Right ventricle myocardium superior (tissue), 1 donor: ENCODE measurements at places on chromosomes 5 and 9.

- no peak for DNase-seq
Measured at GRCh38 chr9:131669269-131670157, 70.4 kb downstream of the RAPGEF1 start.

DNA sequence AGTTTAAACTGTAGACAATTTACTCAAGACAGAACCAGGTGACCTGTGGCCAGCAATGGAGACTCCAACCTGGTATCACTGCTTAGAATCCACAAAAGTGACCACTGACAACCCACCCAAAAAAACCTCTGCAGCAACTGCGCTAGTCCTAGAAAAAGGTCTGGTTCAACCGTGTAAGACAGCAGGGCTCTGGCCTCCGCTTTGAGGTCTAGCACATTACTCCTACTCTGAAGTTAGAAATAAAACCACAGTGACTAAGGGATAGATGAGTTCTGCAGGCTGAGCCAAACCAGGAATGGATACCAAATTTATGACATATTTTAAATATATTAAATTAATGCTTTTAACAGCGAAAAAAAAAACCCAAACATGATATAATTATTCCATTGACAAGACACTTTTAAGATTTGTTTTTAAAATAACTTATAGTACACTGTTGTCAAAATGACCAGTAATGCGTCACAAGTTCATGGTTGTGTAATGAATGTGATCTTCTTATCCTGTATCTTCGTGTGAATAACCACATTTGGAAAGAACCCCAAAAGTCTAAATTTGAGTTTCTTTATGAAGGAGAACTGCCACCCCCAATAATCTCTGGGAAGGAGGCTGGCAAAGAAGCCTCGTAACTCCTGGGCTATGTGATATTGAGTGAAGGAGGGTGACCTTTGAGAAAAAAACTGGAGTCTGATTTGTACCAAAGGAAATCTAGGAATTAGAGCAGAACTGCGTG is 101.9 kb upstream of the SLC44A1 start:
- DNase-seq, result no peak

- DNase-seq, result no peak
Measured at GRCh38 chr5:103375863-103376591, 117.5 kb downstream of the MACIR start.

- DNase-seq, result no peak
Measured at GRCh38 chr9:75657015-75657414, 233.5 kb upstream of the PCSK5 start.

- no peak for DNase-seq
Measured at GRCh38 chr9:5846501-5846921, 13.6 kb upstream of the ERMP1 start.

- DNase-seq, result no peak
Measured at GRCh38 chr9:79641070-79641469, 69.3 kb downstream of the TLE4 start.

DNA sequence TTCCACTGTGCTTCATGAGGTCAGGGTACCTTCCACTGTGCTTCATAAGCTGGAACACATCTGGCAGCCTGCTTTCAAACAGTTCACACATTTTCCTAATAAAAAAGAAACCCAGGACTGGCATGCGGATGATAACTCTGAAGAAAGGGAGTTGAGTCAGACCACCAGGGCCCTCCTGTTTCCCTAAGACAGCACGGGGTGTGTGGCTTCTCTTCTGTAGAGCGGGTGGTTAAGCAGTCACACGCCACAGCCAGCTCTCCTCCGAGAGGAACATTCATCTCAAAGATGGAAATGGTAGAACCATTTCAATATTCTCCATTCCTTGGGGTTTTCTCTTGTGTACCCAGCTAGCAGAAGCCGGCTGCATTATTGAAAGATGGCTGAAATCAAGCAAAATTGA is 128.1 kb upstream of the LMX1B start:
- DNase-seq, result no peak

- DNase-seq, result no peak
Measured at GRCh38 chr5:141494761-141495452, 6.0 kb downstream of the PCDHGC5 start.

- DNase-seq, result peak; percentile 83
Measured at GRCh38 chr9:121499427-121500164, at the start of gene GGTA1. GGTA1 (minus strand) TSS chr9:121499844; CDS start chr9:121467922, 31,922 bp downstream.

DNA sequence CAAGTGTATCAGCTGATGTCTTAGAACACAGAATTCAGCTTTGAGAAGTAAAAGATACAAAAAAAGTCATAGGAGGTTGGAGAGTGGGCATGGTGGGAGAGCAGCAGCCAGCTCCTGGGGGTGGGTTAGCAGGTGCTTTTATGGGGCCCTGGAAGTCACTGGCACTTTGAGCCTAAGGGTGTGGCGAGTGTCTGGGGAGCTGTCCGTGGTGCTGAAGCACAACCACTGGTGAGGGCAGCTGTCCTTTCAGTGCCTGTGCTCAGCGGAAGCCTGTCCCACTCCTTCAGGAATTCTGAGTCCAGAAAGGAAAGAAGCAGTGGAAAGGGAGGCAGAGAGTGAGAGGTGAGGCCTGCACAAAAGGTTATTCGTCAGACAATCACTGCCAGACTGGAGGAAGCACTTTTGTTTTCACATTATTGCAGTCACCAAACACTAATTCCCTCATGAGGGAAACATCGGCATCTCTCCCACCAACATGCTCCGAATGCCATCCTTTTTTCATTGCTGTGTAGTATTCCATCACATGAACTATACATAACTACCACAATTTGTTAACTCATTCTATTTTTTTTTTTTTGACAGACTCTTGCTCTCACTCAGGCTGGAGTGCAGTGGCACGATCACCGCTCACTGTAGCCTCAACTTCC is 59.4 kb upstream of the RAPGEF1 start:
- DNase-seq, result peak; percentile 65

DNA sequence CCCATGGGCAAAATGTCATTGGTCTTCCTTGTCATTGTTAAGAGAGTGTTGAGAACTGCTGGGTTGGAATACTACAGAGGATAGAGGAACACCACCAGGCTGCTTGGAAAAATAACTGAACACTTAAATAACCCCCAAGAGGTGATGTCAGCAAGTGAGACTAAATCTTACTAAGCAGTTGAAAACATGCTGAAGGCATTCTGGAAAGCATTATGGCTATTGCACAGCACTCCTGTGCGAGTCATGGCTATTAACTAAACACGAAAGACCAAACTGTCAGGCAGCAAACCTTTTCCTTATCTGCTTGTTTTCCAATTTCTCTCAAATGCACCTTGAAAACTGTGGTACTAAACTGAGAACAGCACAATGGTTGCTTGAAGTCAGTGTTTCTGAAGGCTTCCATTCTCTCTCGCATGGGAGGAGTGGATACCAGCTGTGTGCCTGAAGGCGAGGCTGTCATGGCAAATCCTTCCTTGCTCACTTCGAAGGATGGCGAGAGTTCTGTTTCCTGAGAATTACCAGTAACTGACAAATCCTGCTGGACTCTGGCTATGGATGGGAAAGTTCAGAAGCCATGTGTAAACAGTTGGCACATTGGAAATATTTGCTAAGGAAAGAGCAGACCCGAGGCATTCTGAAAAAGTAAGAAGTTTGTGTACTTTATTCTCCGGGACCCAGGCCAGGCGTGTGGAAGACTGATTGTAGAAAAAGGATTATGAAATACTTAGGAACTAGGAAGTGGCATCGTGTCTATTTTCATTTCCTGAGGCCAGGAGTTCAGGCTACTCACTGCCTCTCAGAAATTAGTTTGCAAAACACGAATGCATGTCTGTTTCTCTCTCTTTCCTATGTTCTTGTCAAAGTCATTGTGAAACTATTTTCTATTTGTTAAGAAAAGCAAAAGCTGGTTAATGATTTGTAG is 182.1 kb downstream of the DMRT2 start:
- DNase-seq, result peak; percentile 74

- DNase-seq, result no peak
Measured at GRCh38 chr5:39267186-39267585, 47.8 kb upstream of the FYB1 start.

- no peak for DNase-seq
Measured at GRCh38 chr9:34507556-34507955, 15.2 kb downstream of the ENHO start.

GRCh38 chr5:8184455-8185063 is 315.6 kb downstream of the MTRR start:
- DNase-seq, result no peak

- no peak for DNase-seq
Measured at GRCh38 chr5:158754018-158754514, 345.6 kb downstream of the EBF1 start.

DNA sequence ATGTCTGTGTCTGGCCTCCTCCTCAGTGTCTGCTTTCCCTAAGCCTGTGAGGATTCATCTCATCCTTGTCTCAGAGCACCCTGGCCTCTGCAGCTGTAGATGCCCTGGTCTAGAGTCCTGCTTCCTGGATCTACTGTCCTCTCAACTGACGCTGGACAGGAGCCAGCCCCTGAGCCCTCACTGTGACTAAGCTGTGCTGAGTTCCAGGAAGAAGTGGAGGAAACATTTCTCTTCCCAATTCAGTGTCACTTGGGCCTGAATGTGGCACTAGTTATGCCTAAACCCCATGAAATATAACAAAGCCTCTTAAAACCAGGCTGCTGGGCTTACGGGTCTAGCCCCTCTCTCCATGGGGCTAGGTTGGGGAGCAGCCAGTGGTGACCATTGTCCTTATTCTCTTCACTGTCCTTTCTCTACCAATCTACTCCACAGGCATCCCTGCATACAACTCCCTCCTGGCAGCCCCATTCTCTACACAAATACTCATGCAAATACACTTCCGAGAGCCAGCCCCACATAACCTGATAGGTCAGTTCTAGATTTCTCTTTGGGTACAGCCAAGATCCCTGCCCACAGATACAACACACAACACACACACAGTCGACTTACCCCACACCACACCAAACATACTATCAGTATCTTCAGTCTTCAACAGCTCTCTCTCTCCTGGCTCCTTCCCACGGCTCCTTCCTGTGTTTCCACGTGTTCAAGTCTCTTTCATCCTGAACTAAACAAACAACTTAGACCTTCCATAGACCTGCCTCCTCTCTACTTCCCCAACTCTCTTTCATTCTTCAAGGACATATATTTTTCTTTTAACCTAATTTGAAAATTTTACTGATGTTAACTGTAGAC is 220.8 kb downstream of the SNX18 start:
- DNase-seq, result peak; percentile 91

DNA sequence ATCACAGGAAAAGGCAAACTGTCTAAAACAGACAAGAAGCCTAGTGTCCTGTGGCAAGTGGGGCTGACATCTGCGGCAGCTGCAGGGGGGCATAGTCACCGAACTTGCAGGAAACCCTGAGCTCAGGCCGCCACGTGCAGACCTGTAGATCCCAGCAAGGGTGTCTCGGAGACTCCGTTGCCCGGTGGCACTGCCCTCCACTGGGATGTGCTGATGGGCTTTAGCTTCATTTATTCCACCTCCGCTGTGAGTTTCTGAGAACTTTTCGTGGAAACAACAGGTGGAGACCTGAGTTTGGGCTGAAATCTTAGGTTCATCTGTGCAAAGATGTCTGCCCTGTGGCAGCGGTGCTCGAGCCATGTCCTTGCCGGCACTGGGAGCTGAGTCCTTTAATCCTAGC is 22.1 kb downstream of the CEP72 start:
- DNase-seq, result peak; percentile 34

DNA sequence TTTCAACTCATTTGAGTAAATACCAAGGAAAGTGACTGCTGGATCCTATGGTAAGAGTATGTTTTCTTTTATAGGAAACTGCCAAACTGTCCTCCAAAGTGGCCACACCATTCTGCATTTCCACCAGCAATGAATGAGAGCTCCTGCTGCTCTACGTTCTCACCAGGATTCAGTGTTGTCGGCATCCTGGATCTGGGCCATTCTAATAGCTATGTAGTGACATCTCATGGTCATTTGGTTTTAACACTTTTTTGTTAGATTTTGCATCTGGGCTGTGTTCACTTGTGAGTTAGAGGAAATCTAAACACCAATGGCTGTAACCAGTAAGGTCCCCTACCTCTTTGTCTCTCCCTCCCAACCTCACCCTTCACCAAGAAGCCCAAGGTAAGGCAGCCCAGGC is 115.9 kb downstream of the ATPSCKMT start:
- no peak for DNase-seq

- no peak for DNase-seq
Measured at GRCh38 chr5:17302106-17302505, 84.7 kb downstream of the BASP1 start.

DNA sequence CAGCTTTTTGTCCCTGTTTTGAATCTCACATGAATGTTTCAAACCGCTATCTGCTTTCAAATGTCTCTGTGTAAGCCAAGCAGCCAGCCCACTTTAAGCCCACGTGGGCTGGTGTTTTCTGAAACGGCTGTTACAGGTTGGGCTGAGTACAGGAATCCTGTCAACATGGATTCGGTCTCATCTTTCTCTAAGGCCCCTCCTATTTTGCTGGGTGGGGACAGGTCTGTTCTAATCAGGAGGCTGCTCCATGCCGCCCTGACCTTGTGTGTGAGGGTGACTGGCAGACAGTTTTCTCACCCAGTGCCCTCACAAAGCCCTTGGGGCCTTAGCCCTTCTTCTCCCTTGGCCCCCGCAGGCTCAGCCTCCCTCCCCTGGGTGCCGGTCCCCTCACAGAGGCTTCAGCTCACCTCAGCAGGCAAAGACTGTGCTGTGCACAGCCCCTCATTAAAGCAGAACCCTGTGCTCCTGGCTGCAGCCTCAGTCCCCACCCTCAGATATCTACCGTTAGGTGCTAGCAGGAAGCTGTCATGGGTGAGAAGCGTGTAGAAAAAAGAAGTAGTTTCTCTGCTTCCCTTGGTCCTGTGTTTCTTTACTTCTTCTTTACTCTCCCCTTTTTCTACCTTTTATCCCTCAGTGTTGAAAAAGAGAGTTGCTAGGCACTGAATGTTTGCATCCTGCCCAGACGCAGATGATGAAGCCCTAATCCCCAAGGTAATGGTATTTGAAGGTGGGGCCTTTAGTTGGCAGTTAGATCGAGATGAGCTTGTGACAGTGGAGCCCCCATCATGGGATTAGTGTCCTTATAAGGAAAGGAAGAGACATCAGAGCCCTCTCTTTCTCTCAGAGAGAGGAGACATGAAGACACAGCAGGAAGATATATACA is 205.7 kb downstream of the ADAMTS12 start:
- no peak for DNase-seq

DNA sequence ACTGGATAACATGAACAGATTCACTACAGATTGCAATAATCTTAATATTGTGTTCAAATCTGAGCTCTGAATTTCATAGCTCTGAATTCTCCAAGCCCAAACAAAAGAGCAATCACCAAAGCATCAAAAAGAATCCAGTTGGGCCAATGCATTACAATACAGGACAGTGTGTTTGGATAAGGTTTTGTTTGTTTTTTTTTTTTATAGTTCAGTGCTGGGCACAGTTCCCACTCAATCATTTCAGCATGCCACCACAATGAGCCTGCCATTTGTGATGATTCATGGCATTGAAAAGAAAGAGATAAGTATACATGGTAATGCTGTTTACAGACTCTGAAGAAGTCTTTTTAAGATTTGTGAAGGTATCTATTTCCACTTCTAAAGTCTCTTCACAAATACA is 1.7 kb upstream of the HTR1A start:
- DNase-seq, result no peak

DNA sequence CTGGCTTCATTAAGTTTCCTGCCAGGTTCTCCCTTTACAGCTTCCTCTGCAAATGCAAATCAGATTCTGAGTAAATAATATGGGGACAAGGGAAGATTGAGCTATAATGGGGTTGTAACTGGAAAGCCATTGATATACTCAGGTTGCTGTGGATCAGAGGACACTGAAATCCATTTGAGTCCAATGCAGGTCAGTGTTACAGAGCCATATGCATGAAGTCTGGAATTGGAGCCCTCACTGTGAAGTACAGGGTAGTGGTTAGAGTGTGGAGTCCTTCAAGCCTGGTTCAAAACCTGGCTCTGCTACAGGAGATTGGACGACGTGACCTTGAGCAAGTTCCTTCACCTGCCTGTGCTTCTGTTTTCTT is 48.7 kb downstream of the TIMD4 start:
- DNase-seq, result no peak
